ENCODE measurements at places on chromosomes 12 and 14.

DNA sequence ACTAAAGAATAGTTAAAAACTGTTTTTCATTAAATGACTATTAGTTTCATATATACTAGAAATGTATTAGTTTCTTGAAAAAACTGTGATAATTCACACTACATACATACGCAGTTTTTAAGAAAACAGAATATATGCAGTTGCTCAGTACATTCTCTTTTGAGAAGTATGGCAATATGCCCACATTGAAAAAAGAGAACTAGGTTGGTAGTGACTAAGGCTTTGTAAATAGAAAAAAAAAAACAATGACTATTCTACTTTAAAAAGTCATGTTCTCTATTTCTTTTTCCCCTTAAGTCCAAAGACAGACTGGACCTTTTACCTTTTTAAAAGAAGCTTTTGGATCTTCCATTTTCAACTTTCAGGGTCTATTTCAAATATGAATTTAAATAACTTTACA lies 25.0 kb downstream of the SNX6 start:
- DNase-seq = no peak

DNA sequence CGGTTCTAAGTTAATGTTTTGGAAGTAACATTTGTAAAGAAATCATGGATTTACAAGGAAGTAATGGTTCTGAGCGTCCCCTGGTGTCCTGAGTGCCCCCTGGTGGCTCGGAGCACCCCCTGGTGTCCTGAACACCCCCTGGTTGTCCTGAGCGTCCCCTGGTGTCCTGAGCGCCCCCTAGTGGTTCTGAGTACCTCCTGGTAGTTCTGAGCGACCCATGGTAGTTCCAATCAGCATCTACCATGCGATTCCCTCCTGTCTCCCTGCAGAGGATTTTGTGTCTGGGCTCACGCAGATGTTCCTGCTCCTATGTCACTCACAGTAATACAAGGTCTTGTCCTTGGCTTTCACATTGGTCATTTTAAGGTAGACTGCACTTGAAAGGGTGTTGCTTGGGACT lies 1352.9 kb downstream of the TMEM121 start:
- peak; percentile 89 for DNase-seq

DNA sequence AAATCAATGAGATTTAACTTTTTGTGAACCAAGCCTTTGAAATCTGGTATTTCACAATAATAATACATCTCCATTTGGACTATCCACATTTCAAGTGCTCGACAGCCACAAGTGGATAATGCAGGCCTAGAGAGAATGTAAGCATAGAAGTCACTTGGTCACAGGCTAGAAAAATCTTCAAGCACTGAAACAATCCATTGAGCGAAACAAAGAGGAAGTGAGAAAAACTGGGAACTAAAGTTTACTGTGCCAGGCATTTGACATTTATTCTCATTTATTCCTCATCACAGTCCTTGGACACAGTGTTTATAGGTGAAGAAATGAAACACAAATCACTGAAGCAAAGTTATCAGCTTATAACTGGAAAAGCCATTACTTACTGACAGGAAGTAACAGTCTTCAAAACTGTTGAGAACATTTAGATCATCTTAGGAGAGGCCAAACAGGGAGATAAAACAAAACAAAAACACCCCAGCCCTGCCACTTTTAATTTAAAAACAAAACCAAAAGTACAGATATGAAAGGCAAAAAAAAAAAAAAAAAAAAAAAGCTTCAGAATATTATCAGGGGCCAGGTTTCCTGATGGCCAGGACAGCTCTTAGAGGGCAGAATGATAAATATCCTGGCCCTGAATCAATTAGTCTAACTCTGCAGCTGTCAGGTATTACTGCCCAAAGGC lies 29.2 kb downstream of the GNS start:
- DNase-seq = peak; percentile 18

GRCh38 chr12:122125452-122126341 lies 47.1 kb downstream of the MLXIP start:
- no peak for DNase-seq

GRCh38 chr12:67661311-67662021 lies 12.9 kb downstream of the DYRK2 start:
- no peak for DNase-seq

DNA sequence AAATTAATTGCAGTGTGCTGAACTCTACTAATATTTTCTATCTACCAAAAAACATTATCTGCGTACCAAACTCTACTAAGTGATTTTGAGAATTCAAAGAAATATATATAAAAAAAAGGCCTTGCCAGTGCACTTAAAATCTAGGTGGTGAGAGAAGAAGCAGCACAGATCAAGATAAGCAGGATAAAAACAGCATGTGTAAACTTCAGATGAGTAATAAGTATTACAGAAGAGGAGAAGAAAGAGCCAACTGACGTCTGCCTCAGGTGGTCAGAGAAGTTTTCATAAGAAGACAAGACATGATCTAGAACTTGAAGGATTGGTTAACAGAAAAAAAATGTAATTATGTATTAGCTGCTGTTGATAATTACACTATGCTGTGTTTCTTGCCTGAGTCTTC lies 166.4 kb downstream of the DUSP6 start:
- no peak for DNase-seq

DNA sequence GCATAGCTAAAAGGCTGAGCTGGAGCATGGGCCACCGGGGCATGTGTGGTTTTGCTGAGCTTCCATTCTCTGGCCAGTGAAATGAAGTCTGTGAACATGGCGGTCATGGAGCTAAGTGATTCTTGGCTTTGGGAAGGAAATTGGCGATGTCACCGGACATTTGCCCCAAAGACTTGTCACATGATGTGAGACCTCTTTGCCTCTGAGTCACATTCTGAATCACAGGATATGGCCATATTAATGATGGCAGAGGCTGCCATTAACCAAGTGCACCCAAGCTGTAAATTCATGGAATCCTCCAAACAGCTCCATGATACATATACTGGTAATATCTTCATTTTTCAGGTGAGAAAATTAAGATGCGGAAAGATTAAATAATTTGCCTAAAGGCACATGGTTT lies 27.4 kb upstream of the BATF start:
- DNase-seq = no peak

- DNase-seq = no peak
These were observed 208.6 kb downstream of the MED13L start for GRCh38 chr12:116068853-116069252.

GRCh38 chr14:33767586-33768457 lies 183.1 kb downstream of the EGLN3 start:
- DNase-seq = no peak

DNA sequence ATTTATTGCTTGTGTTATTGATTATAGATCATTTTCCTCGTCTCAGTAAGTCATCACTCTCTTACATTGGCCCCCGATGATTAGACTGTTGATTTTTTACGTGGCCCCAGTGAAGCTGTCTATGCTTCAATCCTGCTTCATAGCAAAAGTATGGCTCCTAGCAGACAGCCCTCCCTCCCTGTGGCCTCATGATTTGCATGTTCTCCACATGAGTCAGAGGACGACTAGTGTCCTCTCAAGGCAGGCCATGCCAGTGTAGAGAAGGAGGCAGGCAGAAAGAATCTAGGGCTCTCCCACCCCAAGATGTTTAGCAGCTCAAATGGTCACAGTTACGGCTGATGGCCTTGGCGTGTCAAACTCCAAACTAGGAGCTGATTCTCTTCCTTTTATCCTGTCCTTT lies 59.6 kb downstream of the FIGNL2 start:
- DNase-seq = peak; percentile 15

DNA sequence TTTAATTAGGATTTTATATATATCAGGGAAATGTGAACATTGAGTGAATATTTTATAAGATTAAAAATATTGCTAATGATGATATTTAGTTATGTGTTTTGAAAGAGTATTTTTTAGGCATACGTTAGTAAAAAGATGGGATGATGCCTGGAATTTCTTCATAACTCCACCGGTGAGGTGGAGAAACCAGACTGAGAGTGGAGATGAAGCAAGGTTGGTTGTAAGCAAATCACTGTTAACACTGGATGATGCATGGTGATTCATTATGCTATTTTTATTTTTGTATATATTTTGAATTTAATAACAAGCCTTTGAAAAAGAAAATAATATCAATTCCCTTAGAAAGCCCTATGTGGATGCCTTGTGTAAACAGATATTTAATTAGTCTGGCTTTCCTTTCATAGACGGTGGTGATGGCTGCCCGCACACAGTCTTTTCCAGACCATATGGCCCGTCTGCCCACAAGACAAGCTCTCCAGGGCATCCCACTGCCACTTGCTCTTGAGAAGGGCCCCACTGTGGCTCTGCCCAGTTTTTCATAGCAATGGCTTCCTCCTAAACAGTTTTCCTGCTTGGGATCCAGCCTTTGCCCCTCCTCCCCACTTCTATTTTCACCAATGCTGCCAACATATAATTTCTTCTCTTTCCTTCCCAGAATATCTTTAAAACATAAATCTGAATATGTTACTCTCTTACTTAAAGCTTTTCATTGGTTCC lies 95.4 kb downstream of the HELB start:
- DNase-seq = no peak

- no peak for DNase-seq
These were observed 802.6 kb downstream of the DIO2 start for GRCh38 chr14:79408696-79409095.

DNA sequence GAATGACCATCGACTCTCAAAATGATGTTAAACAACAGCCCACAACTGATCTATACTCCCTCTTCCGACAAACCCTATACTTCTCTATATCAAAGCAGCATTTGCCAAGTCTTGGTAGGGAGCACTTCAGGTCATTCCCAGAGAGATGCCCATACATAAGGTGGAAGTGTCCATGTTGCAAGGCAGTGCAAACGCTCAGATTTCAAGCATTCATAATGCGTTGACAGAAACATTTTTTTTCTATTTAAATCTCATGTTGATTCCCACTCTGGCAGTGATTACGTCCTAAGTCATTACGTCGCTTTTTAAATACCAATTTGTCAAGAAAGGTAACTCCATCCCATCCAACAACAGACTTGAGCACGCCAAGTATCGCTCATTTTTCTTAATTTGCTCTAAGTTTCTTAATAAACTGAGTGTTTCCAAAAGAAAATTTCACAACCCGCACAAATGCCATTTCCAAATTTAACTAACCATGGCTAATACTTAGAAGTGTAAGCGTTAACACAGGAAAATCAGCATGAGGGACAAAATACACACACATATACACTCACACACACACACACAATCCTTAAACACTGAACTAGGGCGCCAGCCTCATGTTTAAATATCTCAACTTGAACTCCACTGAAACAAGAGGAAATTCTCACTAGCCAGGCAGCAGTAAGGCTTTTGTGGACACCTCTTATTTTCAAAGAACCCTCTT lies 1.1 kb downstream of the GXYLT1 start:
- peak; percentile 23 for DNase-seq

GRCh38 chr12:89163918-89164317 lies 188.4 kb downstream of the DUSP6 start:
- DNase-seq = no peak

DNA sequence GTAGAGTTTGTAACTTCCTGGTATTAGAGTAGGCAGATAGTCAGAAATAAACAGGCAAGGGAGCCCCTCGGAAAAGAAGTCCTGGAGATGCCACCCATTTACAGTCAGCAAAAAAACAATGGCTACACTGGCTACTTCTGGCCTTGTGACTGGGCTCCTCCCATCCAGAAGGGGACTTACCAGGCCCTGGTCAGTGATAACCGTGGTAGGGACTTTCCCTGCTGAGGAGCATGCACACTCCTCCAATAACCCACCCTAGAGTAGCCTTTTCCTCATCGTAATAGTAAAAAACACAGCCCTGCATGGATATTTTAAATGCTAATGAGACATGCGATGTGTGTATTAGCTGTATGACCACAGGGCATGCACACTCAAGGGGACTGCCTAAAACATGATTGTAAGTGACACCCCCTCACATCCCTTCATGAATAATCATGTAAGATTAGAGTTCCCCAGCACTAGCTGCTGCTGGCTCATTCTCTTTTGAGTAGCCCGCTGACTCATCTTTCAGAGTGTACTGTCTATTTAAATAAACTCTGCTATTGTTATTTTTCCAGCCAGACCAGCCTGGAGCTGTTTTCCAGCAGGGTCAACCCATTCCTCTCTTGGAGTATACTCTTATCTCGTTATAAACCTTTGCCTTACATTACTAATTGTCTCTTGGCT lies 413.8 kb upstream of the TMTC1 start:
- DNase-seq = peak; percentile 40

GRCh38 chr12:58313091-58313855 lies 371.9 kb downstream of the ATP23 start:
- DNase-seq = no peak

GRCh38 chr14:92754966-92755365 lies 6.5 kb upstream of the LGMN start:
- DNase-seq = no peak

- no peak for DNase-seq
These were observed 50.6 kb upstream of the FUT8 start for GRCh38 chr14:65361920-65362319.

DNA sequence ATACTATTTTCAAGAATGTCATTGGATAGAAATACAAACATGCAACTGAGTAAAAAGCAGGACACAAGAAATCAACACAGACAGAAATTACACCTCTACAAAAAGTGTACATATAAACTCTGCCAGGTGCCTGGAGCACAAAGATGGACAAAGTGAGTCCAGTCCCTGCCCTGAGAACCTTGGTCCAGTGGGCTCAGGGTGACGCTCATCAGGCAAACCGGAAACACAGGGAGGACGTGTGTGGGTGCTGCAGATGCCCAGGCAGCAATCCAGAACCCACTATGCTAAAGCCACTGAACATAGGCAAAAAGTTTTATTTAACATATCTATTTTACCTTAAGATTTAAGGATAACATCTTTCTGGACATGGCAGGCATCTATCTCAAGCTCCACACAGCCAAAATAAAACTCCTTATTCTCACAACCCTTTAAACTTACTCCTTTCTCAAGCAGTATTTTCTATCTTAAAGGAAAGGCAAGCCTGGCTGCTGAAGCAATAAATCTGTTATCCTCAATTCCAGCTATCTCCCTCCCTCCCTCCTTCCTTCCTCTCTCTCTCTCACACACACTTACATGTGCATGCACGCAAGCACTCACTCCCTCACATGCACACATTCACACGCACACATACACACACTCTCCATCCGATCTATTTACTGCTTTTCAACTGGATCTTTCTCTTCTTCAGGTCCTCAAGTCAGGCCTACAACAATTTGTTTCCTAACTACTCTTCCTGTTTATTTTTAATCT lies 10.2 kb downstream of the PPP1R13B start:
- DNase-seq = no peak

- no peak for DNase-seq
These were observed 25.7 kb downstream of the MOK start for GRCh38 chr14:102279282-102279681.

- no peak for DNase-seq
These were observed 36.8 kb downstream of the SH2B3 start for GRCh38 chr12:111442301-111443045.

DNA sequence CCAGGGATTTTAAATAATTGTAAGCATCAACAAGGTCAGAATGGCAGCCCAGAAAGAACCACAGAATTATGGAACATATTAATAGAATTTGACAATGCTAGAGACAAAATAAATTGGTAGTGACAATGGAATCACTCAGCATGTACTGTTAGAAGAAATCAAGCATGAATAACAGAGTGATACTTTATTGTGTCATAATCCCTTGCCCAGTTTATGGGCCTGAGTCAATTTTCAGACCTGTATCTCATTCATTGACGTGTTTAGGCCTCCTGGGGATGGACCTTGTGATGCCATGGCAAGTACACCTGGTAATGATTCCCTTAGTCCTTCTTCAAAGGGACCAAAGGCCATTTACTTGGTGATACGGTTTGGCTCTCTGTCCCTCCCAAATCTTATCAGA lies 12.8 kb upstream of the CCDC91 start:
- DNase-seq = no peak

Measured in GM12865 (cell line).